ENCODE measurements at places on chromosomes 7 and 10. TPM values are rescaled to one million over a fixed set of nuclear protein-coding genes. Genes with fewer than 3 reads are reported as not detected.

The FAM241B gene
- 2.7 TPM for total RNA-seq

The HOXA13 gene
- total RNA-seq, result 0.15 TPM

DNA sequence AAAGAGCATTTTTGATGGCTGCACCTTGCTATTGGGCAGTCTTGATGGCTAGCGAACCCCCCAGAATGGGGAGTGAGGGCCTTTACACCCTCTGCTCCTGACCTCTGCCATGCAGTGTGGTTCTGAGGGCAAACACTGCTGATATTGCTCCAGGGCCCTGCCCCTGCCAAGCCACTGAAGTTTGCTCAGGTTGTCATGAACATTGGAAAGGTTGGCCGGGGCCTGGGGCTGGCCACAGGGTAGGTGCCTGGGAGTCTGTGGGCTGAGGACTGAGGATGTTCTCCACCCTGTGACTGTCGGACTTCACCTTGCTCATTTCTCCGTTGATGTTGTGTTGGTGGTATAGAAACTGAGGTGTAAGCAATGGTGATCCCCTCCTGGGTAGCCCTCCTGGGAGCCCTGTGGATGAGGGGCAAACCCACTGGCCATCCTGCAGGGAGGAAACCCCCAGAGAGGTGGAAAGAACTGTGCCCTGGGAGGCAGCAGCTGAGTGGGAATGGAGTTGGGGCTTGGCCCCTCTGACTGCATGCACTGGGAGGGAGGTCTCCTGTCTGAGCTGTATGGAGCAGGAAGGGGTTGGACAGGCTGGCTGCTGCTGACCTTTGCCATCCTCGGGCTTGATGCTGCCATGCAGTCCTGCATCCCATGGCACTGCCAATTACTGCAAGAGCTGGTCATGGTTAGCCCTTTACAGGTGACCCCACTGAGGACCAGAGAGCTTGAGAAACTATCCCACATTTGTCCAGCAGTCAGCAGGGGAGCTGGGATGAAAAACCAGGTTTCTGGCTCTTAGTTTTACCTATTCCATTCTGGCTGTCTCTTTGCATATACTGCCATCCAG is 77.1 kb downstream of the SH2D4B start:
- no peak for ATAC-seq

DNA sequence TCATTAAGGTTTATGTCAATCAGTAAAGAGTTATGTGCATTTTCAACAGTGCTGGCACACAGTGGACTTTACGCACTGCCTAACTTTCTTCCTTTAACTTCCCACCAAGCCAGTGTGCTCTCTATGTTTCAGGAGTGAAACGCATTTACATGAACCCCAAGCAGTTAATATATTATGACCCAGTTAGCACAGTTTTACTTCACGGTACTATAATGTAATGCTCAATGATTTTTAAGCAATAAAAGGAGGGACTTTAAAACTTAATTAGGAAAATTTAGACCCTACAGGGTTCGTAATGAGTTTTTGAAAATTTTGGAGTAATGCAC is 100.3 kb downstream of the C10orf90 start:
- peak; percentile 24 for ATAC-seq

DNA sequence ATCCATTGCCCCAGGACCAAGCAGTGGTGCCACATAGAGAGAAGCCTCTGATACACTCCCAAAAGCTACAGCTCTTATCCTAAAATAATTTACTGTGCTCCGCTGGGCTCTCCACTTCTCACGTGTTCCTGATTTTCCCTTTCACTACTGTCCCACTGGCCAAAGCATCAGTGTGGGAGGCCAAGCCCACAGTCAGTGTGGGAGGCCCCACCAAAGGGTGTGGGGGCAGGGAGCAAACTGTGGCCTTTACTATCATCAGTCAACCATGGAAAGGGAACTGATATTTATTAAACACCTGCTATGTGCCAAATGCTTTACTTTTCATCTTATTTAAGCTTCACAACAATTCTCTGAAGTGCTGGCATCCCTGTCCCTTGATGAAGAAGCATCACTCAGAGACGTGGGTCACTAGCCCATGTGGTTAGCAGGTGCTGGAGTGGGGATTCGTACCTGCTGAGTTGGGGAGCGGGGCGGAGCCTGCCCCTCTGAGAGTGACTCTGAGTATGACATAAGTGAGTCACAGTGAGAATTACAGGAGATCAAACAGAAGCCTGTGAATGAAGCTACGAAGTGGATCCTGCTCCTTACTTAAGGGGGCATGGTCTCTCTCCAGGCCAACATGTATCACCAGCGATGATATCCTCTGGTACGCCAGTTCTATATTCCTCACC is 50.4 kb downstream of the PYROXD2 start:
- no peak for ATAC-seq

DNA sequence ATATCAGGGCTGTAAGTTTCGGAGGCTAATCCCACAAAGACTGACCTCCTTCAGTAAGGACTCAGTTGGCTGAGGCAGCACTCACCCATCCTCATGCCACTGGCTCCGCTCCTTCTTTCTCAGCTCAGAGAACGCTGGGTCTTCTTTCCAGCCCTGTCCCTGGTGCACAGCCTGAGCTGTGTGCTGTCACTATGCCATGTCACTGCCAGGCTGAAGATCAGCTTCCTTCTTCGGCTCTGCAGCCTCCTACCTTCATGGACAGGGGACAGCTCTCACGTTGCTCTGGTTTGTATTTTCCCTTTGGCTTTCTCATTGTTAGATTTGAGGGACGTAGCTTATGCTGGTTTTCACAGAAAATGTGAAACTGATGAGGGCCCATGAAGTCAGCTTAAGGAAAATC is 437.3 kb downstream of the GLRX3 start:
- no peak for ATAC-seq

GRCh38 chr10:88278912-88279311 is 304.2 kb downstream of the RNLS start:
- no peak for ATAC-seq

DNA sequence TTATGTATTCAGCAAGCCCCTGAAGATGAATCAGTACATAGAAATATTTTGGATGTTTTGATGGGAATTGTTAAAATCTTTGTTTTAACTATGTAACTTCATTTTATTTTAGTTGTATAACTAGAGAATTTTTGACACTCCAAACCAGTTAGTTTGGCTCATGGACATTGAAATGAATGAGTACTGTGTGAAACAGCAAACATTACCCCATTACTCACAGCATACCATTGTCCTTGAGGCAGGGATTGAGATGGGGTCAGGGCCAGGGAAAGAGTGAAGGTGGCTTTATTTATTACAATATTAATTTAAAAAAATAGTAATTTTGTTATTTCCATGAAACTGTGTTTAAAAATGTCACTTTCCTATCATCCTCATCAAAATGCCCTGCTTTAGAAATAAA is 4.8 kb upstream of the BMPER start:
- ATAC-seq, result no peak

GRCh38 chr10:122102146-122102868 is 113.3 kb downstream of the TACC2 start:
- ATAC-seq, result no peak

Measured in motor neuron (in vitro differentiated cells).